ENCODE measurements at places on chromosomes 5 and 9.

DNA sequence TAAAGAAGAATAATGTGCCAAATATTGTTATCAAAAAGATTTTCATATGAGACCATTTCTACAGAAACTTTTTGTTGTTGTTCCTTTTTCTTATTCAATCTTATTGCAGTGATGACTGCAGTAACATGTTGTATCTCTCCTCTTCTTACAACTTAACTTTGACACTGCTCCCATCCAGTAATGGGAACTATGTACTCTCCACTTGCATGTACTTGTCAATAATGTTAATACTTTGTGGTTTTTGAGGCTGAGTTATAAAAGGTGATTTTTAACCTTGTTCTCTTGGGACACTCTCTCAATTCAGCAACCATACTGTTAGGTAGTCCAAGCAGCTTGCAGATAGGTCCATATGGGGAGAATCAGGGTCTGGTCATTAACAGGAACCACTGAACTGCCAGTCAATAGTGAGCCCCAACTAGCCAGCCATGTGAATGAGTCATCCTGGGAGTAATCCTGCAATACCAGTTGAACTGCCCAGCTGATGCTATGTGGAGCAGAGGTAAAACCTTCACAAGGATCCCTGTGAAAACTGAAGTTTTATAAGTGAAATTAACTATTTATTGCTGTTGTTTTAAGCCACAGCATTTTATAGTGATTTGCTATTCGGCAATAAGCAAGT lies 199.6 kb upstream of the DAB2 start:
- no peak for DNase-seq

DNA sequence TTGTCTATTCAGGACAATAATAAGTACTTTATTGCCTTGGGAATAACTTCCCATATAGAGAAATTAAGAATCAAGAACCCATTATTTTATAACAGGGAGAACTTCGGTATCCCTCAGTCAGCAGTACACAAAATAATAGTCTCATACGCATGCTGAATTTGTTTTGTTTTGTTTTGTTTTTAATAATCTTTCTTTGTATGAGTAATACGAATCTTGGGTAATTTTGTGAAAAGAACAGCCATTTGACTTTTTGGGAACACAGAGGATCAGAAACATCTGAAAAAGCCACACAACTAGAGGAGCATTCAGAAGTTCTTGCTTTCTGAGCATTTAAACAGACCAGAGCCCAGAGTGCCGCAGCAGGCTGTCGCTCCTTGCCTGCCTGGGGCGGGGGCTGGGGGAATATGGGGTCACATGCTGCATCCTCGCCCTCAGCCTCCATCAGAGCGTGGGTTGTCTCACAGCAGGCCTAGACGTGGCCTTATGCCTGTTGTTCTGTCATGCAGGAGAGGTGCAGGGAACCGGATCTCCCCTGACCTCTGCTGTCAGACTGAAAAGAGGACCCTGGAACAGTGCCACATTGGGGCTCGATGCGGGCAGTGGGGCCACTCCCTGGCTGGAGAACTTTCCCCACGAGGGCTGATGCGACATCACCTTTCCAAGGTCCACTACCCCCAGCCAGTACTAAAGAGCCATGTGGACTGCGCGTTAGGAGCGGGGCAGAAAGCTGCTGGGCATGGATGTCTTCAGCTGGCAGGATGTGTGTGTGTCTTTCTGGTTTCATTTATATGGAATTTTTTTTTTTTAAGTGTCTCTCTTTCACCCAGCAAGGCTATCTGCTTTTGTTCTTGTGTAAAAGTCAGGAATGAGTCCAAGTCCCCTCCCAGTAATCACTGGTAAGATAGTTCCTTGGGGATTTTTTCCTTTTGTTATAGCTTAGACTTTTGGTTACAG lies 133.4 kb upstream of the OTULINL start:
- DNase-seq = no peak

GRCh38 chr9:2157277-2158110 lies 142.3 kb downstream of the SMARCA2 start:
- no peak for DNase-seq

DNA sequence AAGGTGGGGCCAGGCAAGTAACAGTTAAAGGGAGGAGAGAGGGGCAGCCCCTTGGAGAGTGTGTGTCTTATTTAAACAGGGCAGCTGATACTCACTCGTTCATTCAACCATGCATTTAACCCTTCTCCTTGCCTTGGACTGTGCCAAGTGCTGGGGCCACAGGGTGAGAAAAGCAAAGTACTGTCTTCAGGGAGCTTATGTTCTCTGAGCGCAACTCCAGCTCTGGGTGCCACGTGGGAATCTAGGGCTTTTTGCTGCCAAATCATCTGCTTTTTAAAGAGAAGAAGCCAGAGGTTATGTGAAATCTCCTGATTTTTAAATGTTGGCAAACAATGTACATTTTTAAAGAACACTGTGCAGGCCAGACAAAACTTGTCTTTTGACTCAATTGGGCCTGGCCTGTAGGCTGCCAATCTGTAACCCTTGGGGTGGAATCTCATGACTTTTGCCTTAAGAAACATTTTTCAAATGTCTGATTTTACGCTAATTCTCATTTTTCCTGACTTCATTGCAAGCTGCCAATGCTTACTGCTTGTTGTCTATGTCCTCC lies 157.8 kb downstream of the NTRK2 start:
- no peak for DNase-seq

DNA sequence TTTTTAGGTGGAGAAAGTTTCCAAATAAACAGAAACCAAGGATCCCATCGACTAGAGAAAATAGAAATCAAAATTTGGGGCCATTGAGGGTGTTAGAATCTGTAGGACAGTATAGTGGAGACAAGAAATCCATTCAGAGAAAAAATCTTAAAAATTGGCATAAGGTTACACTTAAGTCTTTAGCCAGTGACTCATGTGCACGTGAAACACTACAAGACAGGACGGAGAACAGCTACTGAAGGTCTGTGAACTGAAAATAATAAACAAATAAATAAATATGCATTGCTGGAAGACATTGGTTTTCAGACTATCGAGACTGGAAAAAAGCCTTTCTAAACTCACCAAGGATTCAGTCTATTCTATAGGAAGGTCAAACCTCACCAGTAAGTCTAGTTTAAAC lies 1955.5 kb downstream of the MAT2B start:
- no peak for DNase-seq

DNA sequence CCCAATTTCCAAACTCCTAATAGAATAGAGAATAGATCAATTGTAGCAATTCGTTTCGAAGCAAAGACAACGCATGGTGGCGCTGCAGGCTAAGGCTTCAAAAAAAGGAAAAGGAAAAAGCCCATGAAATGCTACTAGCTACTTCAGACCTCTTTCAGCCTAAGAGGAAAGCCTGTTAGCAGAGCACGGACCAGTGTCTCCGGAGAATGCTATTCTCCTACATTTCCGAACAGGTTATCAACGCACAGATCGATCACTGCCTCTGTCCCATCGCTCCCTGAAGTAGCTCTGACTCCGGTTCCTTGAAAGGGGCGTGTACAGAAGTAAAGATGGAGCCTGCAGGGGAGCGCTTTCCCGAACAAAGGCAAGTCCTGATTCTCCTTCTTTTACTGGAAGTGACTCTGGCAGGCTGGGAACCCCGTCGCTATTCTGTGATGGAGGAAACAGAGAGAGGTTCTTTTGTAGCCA lies at the start of gene PCDHB15:
PCDHB15 (plus strand) TSS at position 146 of the 468 bp plus-strand sequence; CDS start at position 330, 184 bp downstream.
- no peak for DNase-seq

GRCh38 chr9:71582347-71582746 lies 186.0 kb downstream of the CEMIP2 start:
- no peak for DNase-seq

DNA sequence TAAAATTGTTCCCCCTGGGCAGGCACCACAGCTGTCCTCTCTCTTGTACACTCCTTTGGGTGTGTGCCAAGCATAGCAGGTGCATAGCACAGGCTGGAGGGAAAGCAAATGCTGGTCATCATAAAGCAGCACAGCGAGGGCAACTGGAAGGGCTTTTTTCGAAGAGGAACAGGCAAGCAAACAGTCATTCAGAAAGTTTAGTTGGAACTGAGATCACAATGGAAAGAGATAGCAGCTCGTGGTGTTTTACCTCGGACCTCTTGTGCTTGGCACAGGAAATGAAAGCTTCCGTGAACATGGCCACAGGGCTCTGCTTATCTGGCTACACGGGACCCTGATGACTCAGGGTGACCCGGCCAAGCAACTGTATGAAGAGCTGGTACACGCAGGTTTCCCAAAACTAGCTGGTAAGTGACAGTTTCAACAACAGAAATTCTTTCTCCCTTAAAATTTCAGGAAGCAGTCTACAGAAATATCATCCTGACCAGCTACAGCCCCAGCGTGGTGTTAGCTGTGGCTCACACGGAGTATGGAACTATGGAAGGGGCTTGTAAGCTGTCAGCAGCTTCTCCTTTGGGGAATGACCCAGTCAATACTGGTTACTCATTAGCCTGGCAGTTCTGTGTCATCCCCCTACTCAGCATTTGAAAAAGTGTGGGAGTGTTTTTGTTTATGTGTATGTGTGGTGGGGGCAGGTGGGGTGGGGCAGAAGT lies 48.1 kb downstream of the POC5 start:
- DNase-seq = no peak

DNA sequence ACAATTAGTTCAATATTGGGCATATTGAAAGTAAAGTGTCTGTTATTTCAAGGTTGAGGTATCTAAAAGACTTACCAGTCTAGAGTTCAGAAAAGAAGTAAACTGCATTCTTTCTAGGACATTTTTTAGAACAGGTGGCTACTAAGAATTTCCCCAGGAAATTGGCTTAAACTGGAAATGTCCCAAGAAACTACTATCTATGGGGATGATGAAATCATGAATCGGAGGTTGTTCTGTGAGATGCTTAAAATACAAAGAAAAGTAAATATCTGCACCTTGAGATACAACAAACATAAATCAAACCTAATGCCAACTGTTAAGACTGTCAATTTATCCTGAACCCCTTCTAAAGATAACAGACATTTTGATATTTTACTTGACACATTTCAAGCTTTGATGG lies 226.5 kb upstream of the NREP start:
- no peak for DNase-seq

- no peak for DNase-seq
Observed at GRCh38 chr5:107289030-107289714, 381.6 kb downstream of the EFNA5 start.

GRCh38 chr5:160175438-160176218 lies 53.7 kb upstream of the FABP6 start:
- no peak for DNase-seq

DNA sequence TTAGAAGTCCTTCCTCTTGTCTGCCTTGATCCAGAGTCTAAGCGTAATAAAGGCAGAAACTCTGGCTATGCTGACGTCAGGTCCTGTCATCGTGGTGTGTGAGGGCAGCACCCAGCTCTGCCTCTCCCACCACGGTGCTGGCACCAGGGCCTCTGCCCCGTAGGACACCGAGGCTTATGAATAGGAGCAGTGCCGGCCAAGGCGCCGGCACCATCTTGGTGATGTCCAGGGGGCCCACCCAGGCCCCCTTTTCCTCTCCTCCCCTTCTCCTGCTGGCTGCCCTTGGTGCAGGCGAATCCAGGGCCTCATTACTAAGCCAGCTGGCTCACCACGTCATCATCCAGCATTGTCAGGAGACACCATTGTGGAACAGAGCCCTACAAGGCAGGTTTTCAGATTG lies 252.3 kb downstream of the FANCC start:
- no peak for DNase-seq

DNA sequence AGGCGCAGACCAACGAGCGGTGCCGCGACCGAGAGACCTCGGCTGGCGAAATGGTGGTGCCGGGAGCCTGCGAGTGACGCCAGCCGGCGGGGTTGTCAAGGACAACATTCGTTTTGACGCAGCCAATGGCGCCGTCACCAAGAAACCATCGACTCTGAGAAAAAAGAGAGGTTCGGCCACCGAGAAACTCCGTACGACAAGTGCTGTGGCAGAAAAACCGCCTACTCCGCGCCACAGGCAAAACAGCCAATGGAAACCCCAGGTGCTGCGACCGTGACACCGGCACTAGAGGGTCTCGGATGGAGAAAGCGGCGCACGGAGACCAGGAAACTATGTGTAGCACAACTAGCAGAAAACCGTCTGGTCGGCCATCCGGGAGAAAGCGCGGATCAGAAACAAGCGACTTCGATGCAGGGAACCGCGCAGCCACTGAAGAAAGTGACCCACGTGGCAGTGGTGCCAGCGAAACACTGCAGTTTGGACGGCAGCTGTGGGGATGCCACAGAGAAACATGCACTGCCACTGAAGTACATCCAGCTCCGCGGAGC lies 88.8 kb downstream of the ANXA2R start:
- no peak for DNase-seq

GRCh38 chr5:75358117-75358516 lies 21.1 kb downstream of the HMGCR start:
- DNase-seq = no peak

- no peak for DNase-seq
Observed at GRCh38 chr5:68303754-68304420, 88.3 kb downstream of the PIK3R1 start.

DNA sequence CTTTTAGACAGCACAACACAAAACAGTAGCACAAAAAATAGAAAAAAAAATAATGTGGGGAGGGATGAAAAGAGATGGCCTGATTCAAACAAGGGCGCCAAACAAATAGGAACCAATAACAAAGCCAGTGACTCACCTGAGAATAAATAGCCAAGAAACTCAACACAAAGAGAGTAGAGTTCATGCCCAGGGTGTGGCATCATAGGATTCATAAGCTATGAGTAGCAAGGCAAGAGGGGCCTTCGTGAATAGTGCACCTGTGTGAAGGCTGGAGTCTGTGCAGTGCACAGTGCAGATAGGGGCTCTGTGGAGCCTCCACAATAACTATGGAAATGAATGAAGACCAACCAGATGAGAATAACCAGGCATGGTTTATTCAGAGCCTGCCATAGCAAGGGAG lies 541.7 kb downstream of the SPOCK1 start:
- no peak for DNase-seq

GRCh38 chr5:109252731-109253130 lies 157.0 kb downstream of the PJA2 start:
- DNase-seq = no peak

DNA sequence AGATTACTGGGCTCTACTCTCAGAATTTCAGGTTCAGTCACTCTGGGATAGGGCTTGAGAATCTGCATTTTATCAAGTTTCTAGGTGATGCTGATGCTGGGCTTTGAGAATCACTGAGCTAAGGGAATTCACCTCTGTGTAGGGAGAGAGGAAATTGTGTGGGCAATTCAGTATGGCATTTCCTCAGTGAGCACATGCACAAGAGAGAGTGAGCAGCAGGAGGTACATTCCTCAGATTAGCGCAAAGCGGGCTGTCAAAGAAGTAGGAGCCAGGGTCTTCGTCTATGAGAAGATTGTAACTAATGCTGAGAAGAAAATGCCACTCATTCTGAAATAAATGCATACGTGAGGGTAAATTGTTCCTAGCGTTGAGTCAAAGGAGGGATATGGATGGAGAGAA lies 175.9 kb downstream of the KIF4B start:
- DNase-seq = no peak

- DNase-seq = no peak
Observed at GRCh38 chr5:87741881-87742280, 329.2 kb upstream of the CCNH start.

DNA sequence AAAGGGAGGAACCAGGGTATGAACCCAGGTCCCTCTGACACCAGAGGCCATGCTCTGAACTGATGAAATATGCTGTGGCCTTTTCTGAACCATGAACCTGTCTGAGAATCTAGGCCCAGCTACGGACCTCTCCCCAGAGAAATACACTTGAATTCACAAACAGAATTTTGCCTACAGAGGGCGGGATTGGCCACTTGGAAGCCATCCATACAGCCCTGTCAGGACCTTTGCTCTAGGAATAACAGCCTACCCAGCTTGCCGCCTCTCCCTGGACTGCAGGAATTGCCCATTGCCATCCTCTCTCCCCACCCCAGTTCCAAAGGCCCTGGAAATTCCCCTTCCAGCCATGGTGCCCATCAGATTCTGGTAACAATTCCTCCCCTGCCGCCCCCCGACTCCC lies 26.6 kb downstream of the MORN5 start:
- DNase-seq = no peak
